Activated T-helper 1 cell treated with Interleukin-2 at 50 U/mL for 16 hours (primary cell): ENCODE measurements at places on chromosomes 2 and 18.

- DNase-seq = no peak
Measured at GRCh38 chr18:3097082-3097481, 84.1 kb upstream of the LPIN2 start.

DNA sequence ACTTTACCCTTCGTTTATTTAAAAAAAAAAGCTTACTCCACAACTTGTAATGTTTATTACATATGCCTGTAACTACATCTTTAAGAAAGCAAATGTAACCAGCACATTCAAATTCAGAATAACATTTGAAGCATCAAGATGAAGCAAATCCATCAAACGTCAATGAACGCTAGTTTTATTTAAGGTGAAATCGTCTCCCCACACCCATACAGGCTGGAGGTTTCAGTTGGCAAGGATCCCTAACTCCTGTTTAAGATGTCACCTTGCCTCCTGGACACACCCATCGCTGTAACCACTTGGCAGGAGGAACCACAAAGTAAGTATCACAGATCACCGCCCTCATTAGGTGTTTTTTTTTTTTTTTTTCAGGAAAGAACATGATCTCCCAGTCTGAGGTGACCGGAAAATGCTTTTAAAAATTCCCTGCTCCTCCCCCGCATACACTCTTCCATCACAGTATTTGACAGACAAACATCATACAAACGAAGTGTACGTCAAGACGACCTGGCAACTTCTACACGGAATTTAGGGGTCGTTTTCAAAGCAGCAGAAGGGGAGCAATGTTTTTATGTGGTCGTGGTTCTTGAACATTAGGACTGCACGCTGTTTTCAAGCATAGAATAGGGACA, 19.7 kb upstream of the STPG4 start:
- peak; percentile 10 for DNase-seq

DNA sequence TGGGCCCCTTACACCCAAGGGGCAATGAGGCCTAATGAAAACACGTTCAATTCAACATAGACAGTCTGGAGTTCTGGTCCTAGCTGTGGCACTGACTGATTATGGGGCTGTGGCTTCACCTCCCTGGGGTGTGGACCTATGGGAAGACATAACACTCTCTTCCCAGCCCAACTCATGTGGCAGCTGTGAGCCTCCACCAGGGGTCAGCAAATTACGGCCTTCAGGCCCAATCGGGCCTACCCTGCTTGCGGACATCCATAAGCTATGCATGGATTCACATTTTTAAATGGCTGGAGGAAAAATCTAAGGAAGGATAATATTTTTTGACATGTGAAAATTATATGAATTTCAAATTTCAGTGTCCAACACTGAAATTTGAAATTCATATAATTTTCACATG, 101.3 kb downstream of the LOXHD1 start:
- no peak for DNase-seq

- no peak for DNase-seq
Measured at GRCh38 chr2:179861416-179862067, at the start of gene ZNF385B. Gene ZNF385B, minus strand, starts transcription at chr2:179861612.

DNA sequence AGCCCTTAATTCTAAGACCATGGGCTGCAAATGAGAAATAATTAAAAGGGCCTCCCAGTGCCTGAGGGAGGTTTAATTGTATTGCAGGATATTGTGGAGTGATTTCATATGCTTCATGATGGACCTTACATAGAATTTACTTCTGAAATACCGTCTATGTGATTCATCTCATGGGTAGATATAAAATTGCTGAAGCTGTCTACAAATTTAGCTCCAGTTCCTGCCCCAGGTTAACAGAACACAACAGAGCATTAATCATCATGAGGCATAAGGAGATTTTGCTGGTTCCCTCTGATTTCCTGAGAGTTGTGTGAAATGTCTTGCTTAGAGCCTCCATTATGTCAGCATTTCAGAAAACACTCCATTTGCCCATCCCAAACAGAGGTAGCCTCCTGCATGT, 770 bp downstream of the UPP2 start:
- DNase-seq = no peak

DNA sequence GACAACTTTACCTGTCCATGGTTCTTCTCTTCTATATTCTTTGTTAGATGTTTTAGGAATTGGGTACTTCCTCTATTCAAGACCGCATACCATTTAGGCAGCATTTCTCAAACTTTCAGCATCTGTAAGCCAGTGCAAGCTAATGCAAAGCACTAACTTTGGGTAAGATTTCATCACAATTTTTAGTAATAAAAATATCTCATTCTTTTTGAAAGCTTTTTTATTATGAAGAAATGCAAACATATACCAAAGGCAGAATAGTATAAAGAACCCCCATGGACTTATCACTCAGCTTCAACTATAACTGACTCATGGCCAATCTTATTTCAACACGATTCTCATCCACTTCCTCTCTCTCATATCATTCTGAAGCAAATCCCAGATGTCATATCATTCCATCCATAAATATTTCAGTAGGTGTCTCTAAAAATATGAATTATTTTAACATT, 32.9 kb downstream of the INO80C start:
- no peak for DNase-seq

DNA sequence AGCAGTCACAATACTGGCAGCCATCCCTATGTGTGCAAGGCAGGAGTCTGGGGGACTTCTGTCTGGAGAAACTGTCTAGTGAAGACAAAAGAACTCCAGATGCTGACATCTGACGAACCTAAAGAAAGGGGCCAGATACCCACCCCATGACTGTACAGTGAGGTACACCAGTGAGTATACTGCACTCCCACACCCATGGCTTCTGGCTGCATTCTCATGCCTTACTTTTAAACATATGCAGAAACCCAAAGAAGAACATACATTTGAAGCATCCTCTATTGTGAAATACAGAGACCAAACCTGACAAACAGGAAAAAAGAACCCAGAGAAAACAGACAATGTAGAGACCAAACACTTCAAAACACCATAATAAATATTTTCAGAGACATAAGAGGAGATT, 102.2 kb downstream of the ACTR3 start:
- DNase-seq = no peak

DNA sequence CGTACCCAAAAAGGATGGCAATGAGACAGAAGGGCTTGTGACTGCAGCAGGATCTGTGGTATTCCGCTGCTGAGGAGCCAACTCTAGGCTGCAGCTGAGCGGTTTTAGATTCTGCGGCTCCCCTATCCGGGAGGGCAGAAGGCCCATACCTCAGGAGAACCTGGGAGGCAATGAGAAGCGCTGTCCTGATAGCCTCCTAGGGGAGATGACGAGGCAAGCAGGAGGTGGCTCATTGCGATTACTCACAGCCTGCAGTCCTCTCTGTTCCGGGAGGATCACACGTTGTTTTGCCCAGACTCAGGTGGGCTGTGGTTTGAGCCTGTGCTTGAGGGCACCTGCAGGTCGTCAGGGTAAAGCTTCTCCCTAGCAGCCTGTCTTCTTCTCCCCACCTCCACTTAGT, 65.1 kb downstream of the COA5 start:
- no peak for DNase-seq

- no peak for DNase-seq
Measured at GRCh38 chr2:66968946-66969345, 428.2 kb upstream of the ETAA1 start.

GRCh38 chr2:158934170-158934569, 34.3 kb upstream of the TANC1 start:
- no peak for DNase-seq

DNA sequence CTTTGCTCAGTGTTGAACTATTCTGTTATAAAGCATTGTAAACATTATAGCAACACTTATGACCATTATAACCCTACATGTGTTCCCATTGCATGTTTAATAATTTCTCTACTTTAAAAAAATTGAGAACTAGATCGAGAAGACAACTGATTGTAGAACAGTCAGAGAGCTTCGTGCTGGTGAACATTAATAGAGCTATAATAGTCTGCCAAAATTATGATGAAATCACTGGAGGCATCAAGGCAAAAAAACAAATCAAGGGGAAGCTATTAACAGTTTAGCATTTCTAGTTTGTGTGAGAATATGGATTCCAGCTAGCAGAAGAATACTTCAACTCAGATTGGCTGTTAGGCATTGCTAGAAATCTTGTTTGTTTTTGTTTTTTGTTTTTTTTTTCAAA, 284.2 kb downstream of the CAMKMT start:
- no peak for DNase-seq

- no peak for DNase-seq
Measured at GRCh38 chr2:15160201-15160991, 400.7 kb downstream of the NBAS start.
